ENCODE measurements at places on chromosomes 16 and 17.
A peak's percentile ranks its signal among the peaks of the same experiment; 100 is the strongest.

DNA sequence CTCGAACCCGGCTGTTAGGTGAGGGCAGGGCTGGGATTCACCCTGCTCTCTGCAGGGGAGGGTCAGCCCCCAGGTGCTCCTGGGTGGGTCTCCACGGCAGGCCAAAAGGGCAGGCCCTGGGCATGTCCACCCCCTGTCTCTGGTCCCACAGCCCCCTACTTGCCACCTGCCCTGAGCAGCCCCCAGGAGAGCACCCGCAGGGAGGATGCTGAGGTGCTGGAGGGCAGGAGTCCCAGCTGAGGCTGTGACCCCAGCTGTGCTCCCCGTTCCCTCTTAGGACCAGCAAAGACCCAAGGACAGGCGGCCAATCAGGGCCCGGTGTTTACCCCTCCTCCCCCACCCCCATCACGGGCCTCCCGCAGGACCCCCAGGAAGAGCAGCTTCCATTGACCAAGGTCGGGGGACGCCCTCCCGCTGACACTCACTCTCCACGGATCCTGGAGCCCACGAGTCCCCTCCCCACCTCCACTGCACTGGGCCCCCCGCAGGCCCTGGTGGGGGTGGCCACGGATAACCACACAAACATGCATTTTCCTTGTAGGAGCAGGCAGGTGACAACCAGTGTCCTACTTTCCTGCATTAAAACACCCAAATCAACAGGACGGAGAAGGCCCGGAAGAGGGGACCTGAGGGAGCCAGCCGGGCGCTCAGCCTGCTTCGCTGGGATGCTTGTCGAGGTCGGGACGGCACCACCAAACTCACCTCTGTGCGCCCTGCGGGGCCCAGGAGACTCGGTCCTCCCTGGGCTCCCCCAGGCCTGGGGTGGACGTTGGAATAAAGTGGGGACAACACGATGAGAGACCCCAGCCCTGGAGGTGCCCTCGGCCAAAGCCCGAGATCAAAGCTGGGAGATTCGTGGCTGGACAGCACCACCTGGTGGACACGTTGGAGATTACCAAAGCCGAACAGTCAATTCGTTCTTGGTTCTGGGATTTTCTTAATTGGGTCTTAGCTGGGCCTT, 22.5 kb upstream of the ENPP7 start:
- H3K4me1 ChIP-seq: peaks cover 8% of the 10 kb centered on the region
- no peak overlapping the region for H3K27ac ChIP-seq
- H3K36me3 ChIP-seq: no peaks in the 10 kb centered on the region

GRCh38 chr17:29710891-29711418, 88.2 kb upstream of the CORO6 start:
- no peak overlapping the region for H3K4me3 ChIP-seq
- DNase-seq: no peak
- no peaks in the 10 kb centered on the region for H3K27me3 ChIP-seq

- no peaks in the 10 kb centered on the region for H3K4me1 ChIP-seq
- H3K27ac ChIP-seq: no peak overlapping the region
- H3K27me3 ChIP-seq: no peaks in the 10 kb centered on the region
Measured at GRCh38 chr17:7646457-7646856, 4.3 kb upstream of the ATP1B2 start.

- no peak for DNase-seq
- no peaks in the 10 kb centered on the region for H3K27me3 ChIP-seq
- no peaks in the 10 kb centered on the region for H3K4me1 ChIP-seq
- no peak overlapping the region for H3K27ac ChIP-seq
- no peak overlapping the region for H3K4me3 ChIP-seq
- H3K36me3 ChIP-seq: peaks cover 31% of the 10 kb centered on the region
Measured at GRCh38 chr17:75808905-75809621, 24.5 kb downstream of the UNK start.

DNA sequence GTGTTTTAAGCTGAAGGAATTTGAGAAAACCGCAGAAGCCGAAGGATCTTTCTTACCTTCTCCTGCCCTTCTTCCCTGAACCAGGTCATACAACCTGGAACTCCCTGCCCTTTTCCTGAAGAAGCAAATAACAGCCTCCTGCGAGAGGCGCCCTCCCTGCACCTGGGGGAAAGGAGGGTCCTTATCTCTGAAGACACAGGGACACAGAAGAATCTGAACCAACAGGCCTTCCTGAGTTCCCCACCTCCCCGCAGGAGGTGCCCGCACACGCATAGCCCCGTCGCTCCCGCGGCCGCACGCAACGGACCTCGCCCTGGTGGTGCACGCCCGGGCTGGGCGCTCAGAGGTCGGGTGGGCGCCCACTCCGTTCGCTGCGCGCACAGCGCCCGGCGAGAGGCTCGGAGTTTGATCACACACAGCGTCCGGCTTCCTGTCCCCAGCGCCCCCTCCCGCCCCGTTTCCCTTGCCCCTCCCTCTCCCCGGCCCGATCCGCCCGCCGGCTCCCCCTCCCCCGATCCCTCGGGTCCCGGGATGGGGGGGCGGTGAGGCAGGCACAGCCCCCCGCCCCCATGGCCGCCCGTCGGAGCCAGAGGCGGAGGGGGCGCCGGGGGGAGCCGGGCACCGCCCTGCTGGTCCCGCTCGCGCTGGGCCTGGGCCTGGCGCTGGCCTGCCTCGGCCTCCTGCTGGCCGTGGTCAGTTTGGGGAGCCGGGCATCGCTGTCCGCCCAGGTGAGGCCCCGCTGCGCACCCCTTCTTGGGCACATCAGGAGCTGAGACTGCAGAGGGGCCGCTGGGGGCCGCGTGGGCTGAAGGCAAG, at the start of gene TNFSF12:
TSS of gene TNFSF12 (plus strand) at position 474 of the 816 bp plus-strand sequence. CDS start at position 570, 96 bp downstream.
- no peaks in the 10 kb centered on the region for H3K27me3 ChIP-seq
- no peaks in the 10 kb centered on the region for H3K36me3 ChIP-seq
- 0 out of 2 replicates have a peak, but pooled peaks cover 3% of the 10 kb centered on the region for H3K4me1 ChIP-seq
- peak within 1 kb of the TSS; percentile 99 for H3K4me3 ChIP-seq
- no peak within 1 kb of the TSS for H3K27ac ChIP-seq

GRCh38 chr17:11986942-11987329, 10.3 kb downstream of the ZNF18 start:
- H3K27me3 ChIP-seq: no peaks in the 10 kb centered on the region
- 0 out of 2 replicates have a peak, but pooled peaks cover 2% of the 10 kb centered on the region for H3K36me3 ChIP-seq
- H3K27ac ChIP-seq: no peak overlapping the region
- no peak for DNase-seq
- peaks cover 3% of the 10 kb centered on the region for H3K4me1 ChIP-seq

DNA sequence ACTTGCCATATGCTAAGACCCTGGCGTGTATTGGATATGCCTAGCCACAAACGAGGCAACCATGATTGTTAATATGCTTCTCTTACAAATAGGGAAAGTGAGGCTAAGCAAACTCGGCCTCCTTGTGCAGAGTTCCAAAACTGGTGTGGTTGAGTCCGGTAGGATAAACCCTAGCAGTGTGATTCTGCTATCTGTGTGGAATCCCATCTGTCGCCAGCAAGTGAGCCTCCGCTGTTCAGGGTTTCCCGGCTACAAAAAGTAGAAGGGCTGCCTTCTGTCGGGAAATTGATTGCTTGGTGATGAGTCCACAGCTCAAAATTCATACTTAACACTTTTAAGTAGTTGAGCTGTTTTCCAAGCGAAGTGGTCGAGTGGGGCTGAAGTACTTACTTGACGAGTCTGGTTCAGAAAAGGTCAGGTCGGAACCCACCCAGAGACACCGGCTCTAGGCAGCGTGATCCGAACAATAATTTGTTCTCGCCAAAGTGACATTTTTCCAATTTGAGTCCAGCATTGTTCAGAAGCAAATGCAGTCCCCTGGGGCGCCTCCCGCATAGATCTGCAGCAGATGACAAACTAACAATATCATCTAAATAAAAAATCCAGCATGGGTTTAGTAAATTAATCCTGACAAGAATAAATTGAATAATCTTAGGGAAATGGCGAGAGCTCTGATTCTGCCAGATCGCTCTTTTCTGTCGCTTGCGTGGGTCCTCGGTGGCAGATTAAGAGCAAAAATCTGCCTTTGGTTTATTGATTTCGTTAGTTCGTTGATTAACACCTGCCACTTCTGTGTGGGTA, 686.7 kb upstream of the RBFOX1 start:
- H3K4me1 ChIP-seq: no peaks in the 10 kb centered on the region
- H3K36me3 ChIP-seq: no peaks in the 10 kb centered on the region
- H3K27me3 ChIP-seq: no peaks in the 10 kb centered on the region

GRCh38 chr17:17376362-17376761, 73.2 kb downstream of the NT5M start:
- H3K4me3 ChIP-seq: no peak overlapping the region
- H3K4me1 ChIP-seq: no peaks in the 10 kb centered on the region
- H3K27ac ChIP-seq: no peak overlapping the region
- no peaks in the 10 kb centered on the region for H3K36me3 ChIP-seq

- no peaks in the 10 kb centered on the region for H3K4me1 ChIP-seq
- no peak for DNase-seq
- H3K4me3 ChIP-seq: no peak overlapping the region
- no peaks in the 10 kb centered on the region for H3K27me3 ChIP-seq
- no peak overlapping the region for H3K27ac ChIP-seq
Measured at GRCh38 chr17:75774991-75775668, 9.5 kb upstream of the UNK start.

DNA sequence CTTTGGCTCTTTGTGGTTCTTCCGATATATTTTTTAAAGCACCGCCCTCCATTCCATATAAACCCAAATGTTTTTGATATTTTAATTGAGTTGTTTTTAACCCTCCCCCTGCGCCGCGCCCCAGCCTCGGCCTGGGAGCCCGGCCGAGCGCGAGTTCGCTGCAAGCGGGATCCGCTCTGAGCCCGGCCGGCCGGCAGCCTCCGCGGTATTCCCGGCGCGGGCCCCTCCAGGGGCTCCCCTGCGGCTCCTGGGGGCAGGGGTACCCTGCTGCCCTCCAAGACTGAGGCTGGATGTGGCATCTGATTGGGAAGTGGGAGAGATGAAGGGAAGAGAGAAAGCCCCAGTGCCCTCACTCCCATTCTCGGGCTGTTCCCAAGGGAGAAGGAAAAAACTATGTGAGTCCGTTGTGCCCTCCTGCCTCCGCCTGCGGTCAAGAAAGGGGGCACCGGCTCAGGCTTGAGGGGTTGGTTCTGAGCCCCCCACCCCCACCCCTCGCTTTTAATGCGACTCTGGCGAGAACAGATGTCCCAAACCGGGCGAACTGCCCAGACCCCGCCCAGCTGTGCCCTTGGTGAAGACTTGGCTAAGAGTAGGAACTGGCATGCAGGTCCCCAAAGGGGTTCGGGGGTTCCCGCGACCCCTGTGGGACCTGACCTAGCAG, 8.6 kb downstream of the NEUROD2 start:
- H3K27ac ChIP-seq: no peak overlapping the region
- DNase-seq: no peak
- H3K36me3 ChIP-seq: no peaks in the 10 kb centered on the region

DNA sequence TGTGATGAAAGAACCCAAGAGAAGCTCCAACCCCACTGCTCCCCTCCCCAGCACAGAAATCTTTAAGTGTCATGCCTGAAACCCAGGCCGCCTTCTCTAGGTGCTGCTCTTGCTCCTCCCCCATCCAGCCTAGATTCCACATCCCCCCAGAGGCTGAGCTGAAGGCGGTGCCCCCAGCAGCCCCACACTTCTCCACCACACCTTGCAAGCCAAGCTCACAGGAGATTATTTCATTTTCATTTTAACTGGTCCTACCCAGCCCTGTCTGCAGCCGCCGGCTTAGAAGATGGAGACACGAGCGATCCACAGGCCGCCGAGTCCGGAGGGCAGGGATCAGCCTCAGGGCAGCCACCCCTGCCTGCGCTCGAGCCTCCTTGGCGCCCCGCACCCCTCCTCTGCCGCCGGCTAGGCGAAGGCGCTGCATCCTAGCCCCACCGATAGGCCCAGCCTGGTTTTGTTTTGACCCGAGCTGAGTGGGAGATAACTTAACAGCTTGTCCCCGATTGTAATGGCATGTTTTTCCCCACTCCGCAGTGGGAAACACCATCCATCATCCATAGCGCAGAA, 125.3 kb downstream of the RBFOX3 start:
- H3K4me3 ChIP-seq: no peak overlapping the region
- DNase-seq: no peak
- no peaks in the 10 kb centered on the region for H3K27me3 ChIP-seq
- H3K36me3 ChIP-seq: no peaks in the 10 kb centered on the region
- peaks cover 4% of the 10 kb centered on the region for H3K4me1 ChIP-seq
- no peak overlapping the region for H3K27ac ChIP-seq

DNA sequence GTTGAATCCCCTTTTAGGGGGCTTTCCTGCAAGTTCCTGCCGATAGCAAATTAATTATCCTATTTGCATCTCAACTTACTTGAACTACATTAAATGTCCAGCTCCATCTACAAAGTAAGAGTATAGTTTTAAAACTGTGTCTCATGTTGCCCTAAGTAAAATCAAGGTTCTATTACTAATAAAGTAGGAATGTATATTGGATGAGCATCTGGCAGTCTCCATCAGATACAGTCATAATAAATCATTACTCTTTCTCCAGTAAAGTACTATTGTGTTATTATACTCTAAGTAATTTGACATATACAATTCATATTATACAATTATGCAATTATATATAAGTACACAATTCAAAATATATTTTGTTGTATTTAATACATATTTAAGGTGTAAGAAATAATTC, 249.3 kb downstream of the CEP112 start:
- no peak for DNase-seq
- H3K4me3 ChIP-seq: no peak overlapping the region
- no peaks in the 10 kb centered on the region for H3K4me1 ChIP-seq

DNA sequence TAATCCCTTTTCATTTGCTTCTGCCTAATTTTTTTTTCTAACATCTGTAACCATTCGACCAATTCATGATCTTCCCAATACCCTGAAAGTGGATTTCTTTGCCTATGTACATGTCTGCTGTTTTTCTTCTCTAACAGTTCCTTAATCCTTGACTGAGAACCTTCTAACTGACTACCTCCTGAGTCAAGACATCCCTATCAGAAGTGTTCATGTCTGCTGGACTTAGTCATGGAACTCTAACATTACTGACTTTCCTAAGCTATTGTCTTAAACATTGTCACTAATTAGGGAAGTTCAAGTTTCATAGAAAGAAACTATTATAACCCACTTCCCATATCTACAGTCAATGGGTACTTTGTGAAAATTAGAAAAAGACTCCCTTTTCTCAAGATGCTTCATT, 52.4 kb upstream of the IRX5 start:
- no peaks in the 10 kb centered on the region for H3K36me3 ChIP-seq
- H3K4me3 ChIP-seq: no peak overlapping the region
- H3K27ac ChIP-seq: no peak overlapping the region
- H3K27me3 ChIP-seq: no peaks in the 10 kb centered on the region

DNA sequence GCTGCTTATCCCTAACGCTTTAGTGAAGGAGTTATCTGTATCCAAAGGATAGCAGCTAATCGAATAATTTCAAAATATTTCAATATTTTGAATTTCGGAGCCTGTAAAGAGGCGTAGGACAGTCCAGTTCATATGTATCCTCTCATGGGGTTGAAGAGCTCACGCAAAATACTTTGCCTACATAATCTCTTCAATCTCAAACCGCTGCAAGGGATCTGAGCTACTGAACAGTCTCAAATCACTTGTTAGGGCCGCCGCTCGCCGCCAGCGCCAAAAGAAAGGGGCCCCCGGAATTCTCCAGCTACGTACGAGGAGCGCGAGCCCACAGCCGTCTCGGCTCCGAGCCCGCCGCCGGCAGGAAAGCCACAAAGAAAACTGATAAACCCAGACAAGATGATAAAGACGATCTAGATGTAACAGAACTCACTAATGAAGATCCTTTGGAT, 601 bp upstream of the RFWD3 start:
- no peak for DNase-seq
- H3K27me3 ChIP-seq: no peaks in the 10 kb centered on the region
- no peak overlapping the region for H3K27ac ChIP-seq
